ENCODE measurements at places on chromosomes 7 and 10.

DNA sequence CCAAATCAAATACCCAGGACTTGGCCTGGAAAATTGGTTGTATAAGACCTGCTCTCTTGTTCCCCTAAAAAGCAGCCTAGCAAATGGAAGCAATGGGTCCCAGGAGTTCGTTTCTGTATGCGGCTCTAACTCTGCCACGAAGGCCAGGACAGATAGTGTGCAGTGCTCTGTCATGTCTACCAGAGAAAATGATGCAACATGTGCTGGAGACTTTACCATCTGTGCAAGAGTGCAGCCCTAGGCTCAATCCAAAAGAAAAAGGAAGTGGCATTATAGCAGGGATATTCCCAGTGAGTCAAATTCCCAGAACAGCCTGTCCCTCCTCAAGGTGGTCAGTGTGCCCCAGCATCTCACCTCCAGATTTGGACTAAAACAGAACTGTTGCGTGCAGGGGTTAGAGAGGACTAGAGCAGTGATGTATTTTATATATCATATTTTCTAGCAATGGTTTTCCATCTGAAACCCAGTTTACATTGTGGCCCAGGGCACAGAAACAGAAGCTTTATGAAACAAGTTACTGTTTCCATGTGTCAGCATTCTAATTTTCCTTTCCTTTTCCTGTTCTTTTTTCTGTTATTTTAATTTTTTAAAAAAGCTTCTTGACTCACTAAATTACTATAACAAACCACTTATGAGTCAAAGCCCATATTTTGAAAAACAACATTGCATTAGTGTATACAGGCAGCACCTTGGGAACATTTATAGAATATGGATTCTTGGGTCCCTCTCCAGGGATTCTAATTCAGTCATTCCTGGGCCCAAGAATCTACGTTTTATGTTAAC lies 311.2 kb downstream of the RNLS start:
- DNase-seq = no peak

DNA sequence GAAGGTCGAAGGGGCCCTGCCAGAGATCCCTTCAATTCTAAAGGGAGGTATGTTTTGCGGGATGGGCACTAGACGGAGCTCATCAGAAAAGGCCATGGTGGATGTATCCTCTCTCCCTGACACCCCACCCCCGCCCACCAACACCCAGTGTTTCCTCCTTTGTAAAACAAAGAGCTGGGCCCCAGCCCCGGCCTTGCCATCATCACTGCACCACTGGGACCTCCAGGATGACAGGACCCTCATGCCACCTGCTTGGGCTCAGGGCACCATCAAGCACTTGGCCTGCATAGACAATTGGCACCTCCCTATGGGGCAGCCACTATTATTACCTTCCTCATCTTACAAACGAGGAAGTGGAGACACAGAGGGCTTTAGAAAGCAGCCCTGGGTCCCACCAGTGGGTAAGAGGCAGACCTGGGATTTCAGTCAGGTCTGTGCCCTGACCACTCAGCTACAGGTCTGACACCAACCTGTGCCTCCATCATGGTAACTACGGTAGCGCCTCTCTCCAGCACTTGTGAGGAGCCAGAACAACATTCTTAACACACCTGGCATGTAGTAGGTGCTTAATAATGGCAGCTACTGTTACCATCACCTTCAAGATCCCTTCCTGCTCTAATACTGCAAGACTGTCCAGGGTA lies 2.0 kb downstream of the CALML3 start:
- DNase-seq = no peak

- DNase-seq = no peak
Observed at GRCh38 chr10:21519397-21519933, 6.0 kb downstream of the SKIDA1 start.

DNA sequence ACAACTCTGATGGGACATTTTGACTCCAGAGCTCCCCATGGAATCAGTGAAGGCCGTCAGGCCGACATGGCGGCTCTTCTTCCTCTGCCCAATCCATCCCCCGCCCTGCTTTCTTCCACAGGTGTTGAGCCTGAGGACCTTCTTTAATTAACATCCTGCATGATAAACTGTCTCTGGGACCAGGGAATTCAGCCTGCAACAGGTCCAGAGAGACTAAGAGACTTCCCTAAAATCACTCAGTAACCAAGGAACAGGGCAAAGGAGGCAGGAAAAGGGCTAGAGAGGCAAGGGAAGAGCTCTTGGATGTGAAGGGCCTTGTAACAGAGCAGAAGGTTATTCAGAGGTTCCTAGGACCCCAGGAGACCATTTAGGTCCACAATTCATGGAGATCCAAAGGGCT lies 6.0 kb upstream of the PDLIM1 start:
- DNase-seq = no peak

Measured in kidney epithelial cell (primary cell).